T-cell (primary cell): ENCODE measurements at places on chromosomes 13 and 19.

DNA sequence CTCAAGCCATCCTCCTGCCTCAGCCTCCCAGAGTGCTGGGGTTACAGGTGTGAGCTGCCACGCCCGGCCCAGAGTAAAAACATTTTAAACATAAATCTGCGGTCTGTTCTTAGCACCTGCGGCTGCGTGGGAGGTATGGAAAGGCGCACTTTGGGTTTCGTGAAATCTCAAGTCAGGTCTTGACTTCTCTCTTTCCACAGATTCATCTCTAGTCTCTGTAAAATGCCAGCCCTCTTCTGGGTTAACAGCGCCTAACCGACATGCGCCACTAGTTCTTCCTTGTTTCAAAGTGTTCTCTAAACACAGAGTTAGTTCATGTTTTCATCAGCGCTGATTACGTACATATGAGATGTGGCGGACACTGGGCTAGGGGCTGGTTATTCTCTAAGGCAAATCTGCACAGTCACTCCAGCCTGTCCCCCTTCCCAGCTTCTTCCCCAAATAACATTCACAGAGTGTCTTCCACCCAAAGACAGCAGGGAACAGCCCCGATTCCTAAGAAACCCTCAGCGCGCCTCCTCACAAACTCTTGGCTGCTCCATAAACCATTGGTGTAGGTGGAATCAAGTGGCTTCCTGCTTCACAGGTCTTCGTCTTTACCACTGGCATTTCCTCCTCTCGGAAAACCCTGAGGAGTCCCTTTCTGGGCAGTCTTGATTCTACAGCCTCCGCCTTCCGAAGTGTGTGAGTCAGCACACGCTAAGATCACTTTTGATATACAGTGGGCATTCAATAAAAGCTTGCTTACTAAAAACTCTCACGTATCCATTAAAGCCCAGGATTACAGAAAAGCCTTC is 1.4 kb downstream of the PARP4 start:
- peak; percentile 29 for DNase-seq

DNA sequence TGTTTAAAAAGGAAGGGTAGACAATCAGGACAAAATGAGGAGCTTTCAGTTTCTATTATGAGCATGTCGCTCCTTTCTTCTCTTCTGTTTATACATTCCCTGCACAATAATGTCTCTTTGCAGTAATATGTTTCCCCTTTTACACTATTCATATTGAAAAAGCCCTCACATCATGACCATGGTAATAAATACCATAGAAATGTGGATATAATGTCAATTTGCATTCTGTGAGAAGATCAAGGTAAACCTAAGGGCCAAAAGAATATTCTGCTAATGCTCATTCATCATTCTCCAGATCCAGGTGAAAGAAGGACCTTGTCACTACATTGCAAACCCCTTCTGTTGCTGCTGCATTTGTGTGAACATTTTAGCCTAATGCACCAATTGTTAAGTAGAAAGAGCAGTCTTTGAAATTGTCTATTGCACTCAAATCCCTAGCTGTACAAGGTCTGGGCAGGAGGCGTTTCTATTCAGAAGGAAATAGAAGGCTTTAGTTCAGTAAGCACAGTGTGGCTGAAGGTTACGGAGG is 117.6 kb upstream of the SOX21 start:
- DNase-seq, result no peak

DNA sequence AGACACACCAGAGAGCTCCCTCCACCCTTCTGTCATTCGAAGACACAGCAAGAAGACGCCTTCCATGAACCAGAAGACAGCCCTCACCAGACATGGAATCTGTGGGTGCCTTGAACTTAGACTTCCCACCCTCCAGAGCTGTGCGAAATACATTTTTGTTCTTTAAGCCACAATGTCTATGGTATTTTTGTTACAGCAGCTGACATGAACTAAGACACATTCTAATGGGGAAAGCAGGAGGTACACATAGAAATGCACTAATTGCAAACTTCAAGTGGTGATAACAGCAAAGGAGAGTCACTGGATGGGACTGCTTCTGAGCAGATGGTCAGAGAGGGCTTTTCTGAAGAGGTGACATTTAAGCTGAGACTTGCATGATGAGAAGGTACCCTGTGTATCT is 16.2 kb downstream of the OR7C2 start:
- no peak for DNase-seq

GRCh38 chr13:31413516-31413915 is 213.7 kb downstream of the B3GLCT start:
- DNase-seq, result no peak

DNA sequence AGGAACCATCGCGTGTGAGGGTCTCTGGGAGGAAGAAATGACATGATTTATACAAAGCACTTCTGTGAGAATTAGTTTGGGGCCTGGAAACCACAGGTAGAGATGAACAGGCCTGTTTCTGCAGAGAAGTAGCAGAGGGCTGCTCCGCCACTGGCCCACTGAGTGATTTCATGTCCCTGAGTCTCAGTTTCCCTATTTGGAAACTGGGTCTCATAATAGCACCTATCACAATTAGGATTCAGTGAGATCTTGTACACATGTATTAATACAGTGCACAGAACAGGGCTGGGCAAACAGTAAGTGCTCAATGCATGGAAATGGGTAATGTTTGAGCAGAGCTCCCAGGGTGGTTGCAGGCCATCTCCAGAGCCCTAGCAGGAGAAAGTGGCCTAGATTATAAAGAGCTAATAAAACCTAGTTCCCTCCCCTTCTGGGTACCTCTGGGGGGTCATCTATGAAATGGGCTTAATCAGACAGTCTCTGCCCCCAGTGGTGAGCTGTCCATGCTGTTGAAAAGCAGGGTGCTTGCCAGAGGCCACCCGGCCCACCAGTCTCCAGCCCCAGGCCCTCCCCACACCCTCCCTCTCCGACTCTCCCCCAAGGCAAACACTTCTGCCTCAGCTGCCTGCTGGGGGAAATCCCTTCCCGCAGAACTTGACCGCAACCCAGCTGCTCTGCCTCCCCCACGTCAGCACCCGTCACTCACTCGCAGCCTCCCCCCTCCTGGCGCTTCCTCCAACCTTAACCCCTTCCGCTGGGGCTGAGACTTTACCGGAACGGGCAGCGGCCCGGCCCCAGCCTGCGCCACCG is 4.5 kb downstream of the BCL3 start:
- DNase-seq, result peak; percentile 94

- no peak for DNase-seq
Measured at GRCh38 chr19:2554856-2555255, 78.9 kb downstream of the GADD45B start.

- no peak for DNase-seq
Measured at GRCh38 chr19:55152017-55152416, 3.0 kb upstream of the TNNT1 start.

DNA sequence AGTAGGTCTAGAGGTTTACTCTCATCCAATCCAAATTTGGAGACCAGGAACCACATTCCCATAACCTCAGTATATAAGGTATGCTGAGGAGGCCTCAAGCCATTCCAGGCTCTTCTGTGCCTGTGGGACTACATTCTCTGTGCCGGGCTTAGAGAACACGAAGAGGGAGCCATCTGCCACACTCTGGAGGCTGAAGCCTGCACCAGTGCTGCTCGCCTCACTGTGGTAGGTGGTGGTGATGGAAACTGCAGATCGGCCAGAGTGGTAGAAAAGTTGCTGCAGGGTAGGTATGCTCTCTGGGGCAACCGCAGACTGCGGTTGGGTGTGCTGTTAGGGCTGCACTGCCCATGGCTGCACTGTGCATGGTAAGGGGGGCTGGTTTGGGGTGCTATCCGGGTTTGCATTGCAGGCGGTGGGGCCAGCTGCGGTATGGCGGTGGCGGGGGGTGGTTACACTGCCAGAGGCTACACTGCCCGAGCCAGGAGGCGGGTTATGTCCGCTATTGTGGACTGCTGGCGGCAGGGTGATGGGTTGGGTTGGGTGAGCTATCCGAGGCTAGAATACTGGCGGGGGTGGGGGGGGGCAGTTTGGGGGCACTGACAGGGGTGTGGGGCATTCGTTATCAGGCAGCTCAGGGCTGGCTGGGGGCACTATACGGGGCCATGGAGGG is 145.0 kb downstream of the TNFRSF19 start:
- DNase-seq, result no peak

DNA sequence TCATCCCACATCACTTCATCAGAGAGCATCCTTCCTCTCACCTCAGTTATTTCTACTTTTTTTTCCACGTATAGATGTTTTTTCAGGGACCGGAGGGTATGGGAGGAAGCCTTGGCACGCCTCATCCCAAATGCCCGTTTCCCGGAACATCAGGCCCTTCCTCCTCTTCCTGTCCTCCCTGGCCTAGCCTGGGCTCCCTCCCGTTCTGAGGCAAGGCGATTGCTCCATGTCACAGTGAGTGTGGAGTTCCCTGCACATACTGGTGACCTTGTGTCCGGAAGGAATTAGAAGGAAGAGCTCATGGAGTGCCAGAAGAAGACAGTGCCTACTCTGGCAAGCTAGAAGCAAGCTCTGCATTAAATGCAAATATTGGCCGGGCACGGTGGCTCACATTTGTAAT is 1.1 kb upstream of the ZNF627 start:
- no peak for DNase-seq

DNA sequence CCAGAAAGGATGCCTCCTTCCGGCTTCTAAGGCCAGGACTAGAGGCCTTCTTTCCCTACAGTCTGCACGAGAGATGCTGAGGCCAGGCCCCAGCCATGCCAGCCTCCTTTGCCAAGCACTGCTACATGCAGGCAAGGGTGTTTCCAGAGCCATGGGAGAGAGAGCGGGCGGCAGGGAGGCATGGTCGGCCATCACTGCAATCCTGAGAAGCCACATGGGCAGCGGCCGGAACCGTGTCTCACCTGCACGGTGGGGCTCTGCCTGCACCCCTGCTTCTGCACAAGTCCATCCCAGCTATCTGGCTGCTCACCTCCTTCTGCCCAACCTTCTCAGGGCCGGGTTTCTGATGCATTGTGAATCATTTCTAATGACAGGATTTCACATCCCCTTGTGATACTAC is 35.1 kb downstream of the TSHZ3 start:
- no peak for DNase-seq

- no peak for DNase-seq
Measured at GRCh38 chr19:2187159-2187558, 23.4 kb downstream of the DOT1L start.

DNA sequence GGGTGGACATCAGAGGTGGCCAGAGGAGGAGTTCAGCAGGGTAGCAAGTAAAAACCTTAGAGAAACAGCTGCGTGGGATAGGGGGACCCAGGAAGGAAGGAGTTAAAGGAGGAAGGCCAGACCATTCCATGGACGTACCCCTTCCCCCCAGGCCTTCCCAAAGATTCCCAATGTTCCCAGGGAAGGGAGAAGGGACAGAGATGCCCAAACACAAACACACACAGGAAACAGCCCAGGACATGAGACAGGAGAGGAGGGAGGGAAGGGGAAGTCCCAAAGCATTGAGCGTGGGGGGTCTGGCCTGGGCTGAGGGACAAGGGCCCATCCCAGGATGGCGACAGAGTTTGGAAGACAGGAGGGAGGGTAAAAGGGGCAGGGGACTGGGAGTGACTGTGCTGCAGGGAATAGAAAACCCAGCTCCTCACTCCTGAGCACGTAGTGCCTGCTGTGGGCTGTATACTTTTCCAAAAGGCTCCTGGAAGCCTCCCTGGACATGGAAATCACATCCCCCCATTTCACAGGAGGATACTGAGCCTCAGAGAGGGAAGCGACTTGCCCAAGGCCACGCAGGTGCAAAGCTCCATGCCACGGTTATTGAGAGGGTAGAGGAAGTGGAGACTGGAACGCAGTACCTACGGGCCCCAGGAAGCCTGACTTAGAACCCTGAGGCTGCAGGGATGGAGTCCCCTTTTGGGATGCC is 1.1 kb downstream of the SYDE1 start:
- DNase-seq, result no peak

- no peak for DNase-seq
Measured at GRCh38 chr19:48779636-48780035, 24.3 kb downstream of the FGF21 start.

DNA sequence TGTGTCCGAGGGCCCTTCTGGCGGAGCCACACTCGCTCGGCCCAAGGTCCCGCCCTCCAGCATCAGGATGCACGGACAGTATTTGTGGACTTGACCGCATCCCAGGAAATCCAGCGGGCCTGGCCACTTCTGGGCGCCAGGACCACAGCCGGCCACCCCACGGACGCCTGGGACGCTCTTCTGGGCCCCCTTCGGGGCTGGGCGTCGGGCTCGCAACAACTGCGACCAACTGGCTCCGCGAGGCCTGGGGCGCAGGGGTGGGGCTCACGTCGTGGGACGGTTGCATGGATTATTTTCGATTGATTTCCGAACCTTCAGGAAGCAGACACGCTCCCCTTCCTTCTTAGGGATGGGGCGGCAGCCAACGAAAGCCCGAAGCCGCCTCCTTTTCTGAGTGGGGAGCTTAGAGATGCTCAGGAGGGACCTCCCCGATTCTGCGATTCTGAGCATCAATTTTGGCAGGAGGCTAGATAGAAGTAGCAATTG is 521 bp upstream of the NUP58 start:
- DNase-seq, result peak; percentile 3

GRCh38 chr13:41402691-41403511 is 54.4 kb upstream of the RGCC start:
- no peak for DNase-seq

- DNase-seq, result no peak
Measured at GRCh38 chr13:28110414-28110813, 10.0 kb upstream of the FLT3 start.

DNA sequence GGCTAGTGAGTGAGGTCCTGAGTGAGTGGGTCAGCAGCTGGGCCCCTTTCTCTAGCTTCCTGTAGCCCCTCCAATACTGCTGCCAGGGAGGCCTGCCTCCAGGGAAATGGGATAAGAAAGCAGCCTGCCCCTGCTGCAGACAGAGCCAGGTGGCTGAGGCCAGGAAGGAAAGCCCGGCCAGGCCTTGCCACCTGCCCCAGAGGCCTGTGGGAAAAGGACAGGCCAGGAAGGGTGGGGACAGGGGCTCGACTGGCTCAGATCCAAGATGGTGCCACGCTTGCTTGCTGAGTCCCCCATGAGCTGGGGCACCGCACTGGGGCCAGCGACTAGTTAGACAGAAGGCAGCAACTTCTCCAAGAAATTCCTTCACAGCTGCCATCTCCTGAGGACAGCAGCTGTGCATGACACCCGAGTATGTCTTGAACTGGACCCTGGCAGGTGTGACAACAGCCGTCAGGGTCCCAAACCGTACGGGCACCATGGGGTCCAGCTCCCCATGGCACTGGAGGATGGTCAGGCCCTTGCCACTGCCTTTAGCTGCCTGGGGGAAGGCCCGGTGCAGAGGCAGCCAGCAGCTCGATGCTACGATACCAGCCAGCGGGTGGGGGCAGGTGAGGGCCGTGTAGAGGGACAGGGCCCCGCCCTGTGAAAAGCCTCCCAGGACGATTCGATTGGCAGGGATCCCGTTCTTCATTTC is 5.1 kb upstream of the PRR36 start:
- no peak for DNase-seq

GRCh38 chr13:81929988-81930387 is 1589.1 kb upstream of the SPRY2 start:
- no peak for DNase-seq

GRCh38 chr19:2033825-2034159 is 17.3 kb downstream of the MKNK2 start:
- DNase-seq, result no peak

- DNase-seq, result no peak
Measured at GRCh38 chr13:113820813-113821651, 42.8 kb downstream of the GAS6 start.

- no peak for DNase-seq
Measured at GRCh38 chr19:17149393-17150135, 65.6 kb upstream of the USE1 start.
